ENCODE measurements at places on chromosomes 7 and 10.

DNA sequence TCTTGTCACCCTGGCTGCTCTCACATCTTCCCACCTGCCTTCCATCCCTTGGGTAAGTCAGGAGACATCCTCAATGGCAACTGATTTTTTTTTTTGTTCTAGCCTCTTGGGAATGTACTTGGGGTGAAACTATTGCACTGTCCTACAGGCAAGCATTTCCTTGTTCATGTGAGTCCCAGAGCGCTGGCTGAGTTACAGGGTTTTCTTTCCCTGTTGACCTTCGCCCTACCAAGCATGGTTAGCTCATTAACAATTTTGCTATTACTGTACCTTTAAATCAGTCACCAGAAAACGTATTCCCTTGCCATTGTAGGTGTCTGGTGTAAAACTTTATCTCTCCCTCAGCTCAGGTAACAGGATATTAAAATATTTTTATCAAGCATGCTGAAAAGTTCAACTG, 98.9 kb downstream of the PRLHR start:
- no peak for DNase-seq

DNA sequence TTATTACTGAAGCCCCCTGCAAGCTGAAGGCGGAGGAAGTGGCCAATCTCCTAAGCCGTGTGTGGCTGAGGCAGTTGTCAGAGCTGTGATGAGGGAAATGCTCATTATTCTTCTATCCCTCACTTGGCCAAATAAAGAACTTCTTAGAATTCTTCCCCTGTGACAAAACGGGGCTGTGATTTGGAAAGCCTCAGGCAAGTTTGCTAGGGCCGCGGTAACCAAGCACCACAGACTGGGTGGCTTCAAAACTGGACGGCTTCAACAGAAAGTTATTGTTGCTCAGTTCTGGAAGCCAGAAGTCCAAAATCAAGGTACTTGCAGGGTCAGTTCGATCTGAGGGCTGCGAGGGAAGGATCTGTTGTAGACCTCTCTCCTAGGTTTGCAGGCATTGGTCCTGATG, 72.3 kb upstream of the STEAP1B start:
- DNase-seq: no peak

GRCh38 chr7:95396136-95397032, at the start of gene PON3:
Gene PON3, minus strand, starts transcription at chr7:95396375. Its CDS starts 25 bp downstream, at chr7:95396350.
- DNase-seq: no peak

DNA sequence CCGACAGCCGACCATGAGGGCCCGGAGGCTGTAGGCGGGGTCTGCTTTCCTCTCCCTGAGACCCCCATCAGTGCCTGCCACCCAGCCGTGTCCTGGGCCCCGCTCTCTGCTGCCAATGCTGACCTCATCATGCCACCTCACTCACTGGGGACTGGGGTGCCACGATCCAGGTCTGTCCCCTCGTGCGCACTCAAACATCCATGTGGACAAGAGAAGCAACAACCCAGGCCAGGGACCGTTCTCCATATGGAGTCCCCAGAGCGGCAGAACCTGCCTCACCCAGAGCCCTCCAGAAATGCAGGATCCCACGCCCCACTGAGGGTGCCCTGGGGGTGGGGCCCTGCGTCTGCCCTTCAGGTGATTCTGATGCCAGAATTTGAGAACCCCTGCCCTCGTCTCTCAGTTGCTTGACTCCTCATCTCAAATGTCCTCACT, 210.0 kb upstream of the PPP2R2D start:
- DNase-seq: no peak

DNA sequence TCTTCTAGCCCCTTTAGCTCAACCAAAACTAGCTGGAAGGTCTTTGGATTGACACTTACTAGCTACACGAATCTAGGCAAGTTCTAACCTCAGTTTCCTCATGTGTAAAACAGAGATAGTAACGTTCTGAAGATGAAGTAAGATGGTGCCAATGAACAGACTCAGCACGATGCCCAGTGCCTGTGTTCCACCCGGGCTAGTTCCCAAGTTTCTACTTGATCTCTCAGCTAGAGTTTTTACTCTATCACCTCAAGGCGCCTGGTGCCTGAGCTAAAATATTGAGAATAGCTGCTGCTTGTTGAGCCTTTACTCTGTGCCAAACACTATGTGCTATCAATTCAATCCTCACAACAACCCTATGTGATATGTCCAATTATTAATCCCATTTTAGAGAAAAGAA, 1.4 kb upstream of the PPP1R3C start:
- DNase-seq: no peak

- DNase-seq: no peak
Observed at GRCh38 chr10:118745056-118745455, 9.7 kb downstream of the CACUL1 start.

- no peak for DNase-seq
Observed at GRCh38 chr7:42395607-42396006, 158.6 kb upstream of the GLI3 start.

- no peak for DNase-seq
Observed at GRCh38 chr10:124390471-124391187, 28.1 kb downstream of the OAT start.

- DNase-seq: no peak
Observed at GRCh38 chr7:146235195-146235594, 118.6 kb downstream of the CNTNAP2 start.

GRCh38 chr7:122013065-122013464, 131.0 kb downstream of the AASS start:
- DNase-seq: no peak

GRCh38 chr10:73485320-73485719, 10.5 kb downstream of the PPP3CB start:
- no peak for DNase-seq

DNA sequence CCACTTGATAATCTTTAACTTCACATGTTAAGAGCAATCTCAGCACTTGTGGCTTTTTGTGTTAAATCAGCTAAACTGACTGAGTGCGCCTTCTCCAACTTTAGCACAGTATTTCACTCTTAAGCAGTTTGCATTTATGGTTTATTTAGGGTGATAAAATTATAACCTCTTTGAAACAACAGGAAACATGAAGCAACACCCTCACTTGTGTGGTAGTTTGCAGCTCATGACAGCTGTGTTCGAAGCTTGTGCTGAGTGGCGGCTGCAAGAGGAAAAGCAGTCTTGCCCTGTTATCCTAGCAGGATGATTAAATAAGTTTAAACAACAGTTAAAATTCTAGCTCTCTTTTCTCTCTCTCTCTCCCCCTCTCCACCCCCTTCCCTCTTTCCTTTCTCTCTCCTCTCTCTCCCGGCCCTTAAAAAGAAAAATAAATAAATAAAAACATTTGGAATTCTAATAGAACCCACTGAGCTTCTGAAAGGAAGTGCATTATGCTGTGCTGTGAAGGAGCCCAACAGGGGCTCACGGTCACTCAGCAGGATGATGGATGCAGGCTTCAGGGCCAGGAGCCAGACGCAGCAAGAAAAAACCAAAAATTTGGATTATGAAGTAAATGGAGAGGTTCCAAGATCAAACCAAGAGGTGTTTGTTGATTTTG, 25.2 kb downstream of the OGDH start:
- no peak for DNase-seq

DNA sequence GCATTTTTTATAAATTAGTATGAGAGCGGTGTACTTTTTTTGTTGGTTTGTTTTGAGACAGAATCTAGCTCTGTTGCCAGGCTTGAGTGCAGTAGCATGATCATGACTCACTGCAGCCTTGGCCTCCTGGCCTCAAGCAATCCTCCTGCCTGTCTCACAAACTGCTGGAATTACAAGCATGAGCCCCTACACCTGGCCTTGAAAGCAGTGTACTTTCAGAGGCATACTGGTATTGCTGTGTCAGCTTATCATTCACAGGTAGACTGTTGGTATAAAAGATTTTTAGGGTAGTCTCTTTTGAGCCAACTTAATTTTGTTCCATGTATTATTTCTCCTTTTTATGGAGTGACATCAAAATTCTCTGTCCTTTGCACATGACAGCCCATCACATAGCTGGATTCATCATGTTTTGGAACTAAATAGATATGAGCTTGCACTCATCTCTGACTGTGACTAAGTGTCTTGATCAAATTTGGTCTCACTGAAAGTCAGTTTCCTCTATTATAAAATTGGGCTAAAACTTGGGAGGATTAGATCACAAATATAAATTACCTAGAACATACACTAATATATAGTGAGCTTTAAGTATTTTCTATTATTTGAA, 12.4 kb downstream of the GNAT3 start:
- no peak for DNase-seq

DNA sequence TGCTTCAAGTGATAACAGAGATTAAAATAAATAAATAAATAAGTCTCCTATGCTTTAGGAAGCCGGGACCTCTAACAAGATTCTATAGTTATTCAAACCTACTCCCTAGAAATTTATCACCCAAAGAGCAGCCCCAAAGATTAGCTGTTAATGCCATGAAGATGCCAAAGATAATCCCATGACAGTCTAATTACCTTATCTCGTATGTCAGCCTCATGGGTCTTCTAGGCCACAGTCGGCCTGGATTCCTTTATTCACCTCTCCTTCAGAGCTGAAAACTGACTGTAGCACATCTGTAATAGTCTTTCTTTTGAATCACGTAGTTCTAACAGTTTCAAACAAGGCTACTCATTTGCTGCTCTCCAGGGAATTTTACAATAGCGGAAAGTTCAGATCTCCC, 24.2 kb downstream of the COL1A2 start:
- DNase-seq: no peak

DNA sequence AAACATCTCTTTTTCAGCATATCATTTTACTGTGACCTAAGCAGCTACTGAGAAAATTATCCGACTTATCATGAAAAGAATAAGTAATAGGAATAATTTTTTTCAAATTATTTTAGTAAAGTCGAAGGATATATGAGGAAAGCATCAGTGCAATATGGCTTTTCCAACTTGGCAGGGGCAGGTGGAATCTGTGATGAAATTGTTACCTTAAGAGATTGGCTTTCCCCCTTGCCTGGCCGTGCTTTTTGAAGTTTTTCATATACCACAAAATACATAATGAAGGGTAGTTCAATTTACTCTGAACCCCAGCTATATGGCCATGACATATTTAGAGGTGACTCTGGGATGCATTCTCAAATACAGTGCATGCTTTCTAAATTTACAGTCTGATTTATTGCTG, 87.2 kb upstream of the MKX start:
- no peak for DNase-seq

- DNase-seq: no peak
Observed at GRCh38 chr10:22436526-22436892, 91.2 kb downstream of the SPAG6 start.

- DNase-seq: no peak
Observed at GRCh38 chr10:122116331-122116730, 127.4 kb downstream of the TACC2 start.

- no peak for DNase-seq
Observed at GRCh38 chr10:94383530-94383929, 18.8 kb upstream of the TBC1D12 start.

GRCh38 chr7:157589680-157590079, 252.9 kb downstream of the DNAJB6 start:
- DNase-seq: no peak

GRCh38 chr7:22581099-22581498, 81.1 kb upstream of the STEAP1B start:
- no peak for DNase-seq

DNA sequence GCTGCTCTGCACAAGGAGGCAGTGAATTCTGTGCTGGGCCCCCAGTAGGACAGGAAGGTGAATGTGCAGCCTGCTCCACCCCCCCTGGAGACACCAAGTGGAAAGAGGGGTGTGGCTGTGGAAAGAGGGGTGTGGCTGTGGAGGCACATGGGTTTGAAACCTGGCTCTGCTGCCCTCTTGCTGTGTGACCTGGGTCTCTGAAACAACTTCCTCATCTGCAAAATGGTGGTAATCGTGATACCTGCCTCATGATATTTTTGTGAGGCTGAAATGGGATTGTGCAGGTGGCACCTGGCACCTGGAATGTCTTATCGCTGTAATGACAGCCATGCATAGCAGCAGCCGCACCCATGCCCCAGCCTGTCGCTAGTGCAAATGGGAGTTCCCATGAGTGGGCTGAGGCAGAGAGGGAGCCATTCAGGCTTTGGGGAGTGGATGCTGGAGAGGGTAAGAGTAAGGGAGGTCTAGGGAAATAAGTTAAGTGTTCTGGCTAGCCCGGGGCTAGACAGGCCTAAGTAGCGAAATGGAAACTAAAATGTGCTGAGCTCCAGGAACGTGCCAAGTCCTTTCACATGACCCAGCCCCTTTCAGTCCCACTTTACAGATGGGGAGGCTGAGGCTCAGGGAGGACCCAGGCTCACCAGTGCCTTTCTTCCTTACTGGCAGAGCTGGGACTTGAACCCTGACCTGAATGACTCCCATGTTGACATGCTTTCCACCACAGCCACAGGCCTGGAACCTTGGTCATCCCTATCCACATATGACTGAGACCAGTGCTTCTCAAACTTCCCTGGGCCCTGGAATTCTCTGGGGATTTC, 35.0 kb downstream of the C10orf105 start:
- DNase-seq: no peak

GRCh38 chr10:117353684-117354083, 21.6 kb downstream of the PDZD8 start:
- DNase-seq: no peak

DNA sequence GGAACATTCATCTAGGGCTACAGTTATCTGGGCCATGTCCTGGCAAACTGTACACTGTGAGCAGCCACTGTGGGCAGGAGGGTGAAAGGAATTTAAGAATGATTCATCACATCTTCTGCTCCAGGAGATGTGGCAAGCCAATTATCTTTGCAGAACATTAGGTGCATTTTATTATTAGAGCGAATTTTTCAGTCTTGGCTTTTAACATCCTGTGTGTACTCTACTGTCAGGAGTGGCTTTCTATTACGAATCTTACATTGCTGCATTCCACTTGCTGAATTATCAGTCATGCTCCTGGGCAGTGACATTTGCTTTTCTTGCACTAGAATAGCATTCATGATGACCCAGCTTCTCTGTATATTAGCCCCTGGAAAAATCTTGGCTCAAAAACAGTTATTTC, 109.2 kb upstream of the TARP start:
- DNase-seq: no peak

DNA sequence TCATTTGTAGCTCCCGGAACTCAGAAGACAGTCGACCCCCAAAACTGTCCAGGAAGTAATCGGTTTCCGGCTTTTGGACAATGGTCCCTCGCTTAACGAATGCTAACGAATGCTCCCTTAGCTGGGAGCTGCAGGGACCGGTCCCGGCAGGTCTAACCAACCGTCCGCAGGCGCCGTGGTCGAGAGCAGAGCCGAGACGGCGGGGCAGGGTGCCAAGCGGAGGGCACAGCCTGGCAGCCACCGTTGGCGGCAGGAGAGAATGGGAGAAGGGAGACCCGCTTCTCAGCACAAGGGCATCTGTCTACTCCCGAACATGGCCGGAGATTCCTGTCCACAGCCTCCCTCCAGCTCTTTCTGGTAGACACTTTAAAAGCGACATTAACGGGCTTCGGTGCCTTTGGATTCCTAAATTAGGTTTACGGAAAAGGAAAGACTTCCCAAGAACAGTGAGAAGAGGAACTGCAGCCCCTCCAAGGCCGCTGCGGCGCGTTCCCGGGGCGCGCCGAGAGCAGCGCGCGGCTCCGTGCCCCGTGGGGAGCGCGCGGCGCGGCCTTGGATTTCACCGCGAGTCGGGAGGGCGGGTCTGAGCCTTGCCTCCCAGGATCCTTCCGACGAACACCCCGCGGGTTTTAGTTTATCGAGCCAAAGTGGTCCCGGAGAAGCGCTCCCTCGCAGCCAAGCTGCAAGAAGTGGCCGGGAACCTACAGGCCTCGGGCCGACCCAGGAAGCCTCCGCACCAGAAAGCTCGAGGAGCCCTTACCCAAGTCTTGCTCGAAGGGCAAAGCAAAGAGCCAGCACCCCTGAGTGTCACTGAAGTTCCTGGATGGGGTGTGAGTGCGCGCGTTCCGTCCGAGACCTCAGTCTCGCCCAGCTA, 3.6 kb upstream of the TBX20 start:
- no peak for DNase-seq
